ENCODE measurements at places on chromosomes 6 and 20. TPM values are rescaled to one million over a fixed set of nuclear protein-coding genes. Genes with fewer than 3 reads are reported as not detected.

PTK6 gene
- total RNA-seq, result 0.30 TPM

DNA sequence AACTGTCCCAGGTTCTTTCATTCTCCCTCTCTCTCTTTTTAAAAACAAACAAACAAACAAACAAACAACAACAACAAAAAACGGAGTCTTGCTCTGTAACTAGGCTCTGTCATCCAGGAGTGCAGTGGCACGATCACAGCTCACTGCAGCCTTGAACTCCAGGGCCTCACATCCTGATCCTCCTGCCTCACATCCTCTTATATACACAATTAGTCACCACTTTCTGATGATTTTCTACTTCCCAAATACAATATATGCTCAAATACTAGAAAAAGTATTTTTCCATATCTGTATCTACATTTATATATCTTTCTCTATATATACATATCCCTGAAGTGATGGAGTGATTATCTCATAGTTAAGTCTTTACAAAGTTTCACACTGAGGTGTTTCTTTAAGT lies 170.7 kb downstream of the EPHA7 start:
- H3K4me1 ChIP-seq, result no peaks in the 10 kb centered on the region
- no peaks in the 10 kb centered on the region for H3K27me3 ChIP-seq

- peaks cover 7% of the 10 kb centered on the region for H3K4me1 ChIP-seq
- no peak for DNase-seq
- H3K27ac ChIP-seq, result no peak overlapping the region
Measured at GRCh38 chr6:139762587-139763031, 388.2 kb upstream of the CITED2 start.

DNA sequence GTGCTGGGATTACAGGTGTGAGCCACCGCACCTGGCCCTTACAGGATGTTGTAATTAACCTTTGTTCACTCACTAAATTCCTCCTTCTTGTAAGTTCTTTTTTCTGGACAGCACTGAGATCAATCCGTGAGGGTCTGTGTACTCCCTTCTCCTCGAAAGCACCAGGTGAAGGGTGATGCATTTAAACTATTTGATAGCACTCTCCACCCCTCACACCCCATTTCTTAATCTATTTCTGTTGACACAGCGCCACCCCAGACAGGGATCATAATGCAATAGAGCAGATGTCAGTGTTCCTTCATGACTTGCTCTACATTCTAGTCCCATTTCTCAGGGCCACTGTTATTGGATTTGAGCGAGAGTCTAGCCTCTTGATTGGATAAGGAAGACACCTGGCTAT lies 46.3 kb downstream of the PPP1R14C start:
- DNase-seq, result no peak
- H3K4me3 ChIP-seq, result no peak overlapping the region
- no peaks in the 10 kb centered on the region for H3K27me3 ChIP-seq
- no peaks in the 10 kb centered on the region for H3K36me3 ChIP-seq
- no peaks in the 10 kb centered on the region for H3K4me1 ChIP-seq
- no peak overlapping the region for H3K27ac ChIP-seq

GRCh38 chr6:16216501-16217155 lies 21.8 kb upstream of the GMPR start:
- H3K4me3 ChIP-seq, result no peak overlapping the region
- no peaks in the 10 kb centered on the region for H3K36me3 ChIP-seq
- no peak for DNase-seq

Data from aorta (tissue), 5 donors.